ENCODE measurements at places on chromosomes 13 and 19.

GRCh38 chr13:59201841-59202240, 961.9 kb downstream of the DIAPH3 start:
- no peak for DNase-seq

DNA sequence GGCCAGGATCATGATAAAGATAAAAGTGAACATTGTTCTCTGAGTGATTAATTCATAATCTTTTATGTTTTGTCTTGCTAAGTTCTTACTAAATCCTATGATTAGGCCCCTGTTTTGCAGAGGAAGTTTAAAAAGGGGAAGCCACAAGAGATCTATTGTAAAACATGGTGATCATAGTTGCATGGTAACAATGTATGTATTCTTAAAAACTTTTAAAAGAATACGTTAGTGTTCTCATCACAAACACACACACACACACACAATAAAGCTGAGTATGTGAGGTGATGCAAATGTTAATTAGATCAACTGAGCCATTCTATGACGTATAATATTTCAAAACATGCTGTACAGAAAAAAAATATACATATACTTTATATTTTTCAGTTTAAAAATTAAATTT, 51.2 kb downstream of the MBD3L2B start:
- no peak for DNase-seq

DNA sequence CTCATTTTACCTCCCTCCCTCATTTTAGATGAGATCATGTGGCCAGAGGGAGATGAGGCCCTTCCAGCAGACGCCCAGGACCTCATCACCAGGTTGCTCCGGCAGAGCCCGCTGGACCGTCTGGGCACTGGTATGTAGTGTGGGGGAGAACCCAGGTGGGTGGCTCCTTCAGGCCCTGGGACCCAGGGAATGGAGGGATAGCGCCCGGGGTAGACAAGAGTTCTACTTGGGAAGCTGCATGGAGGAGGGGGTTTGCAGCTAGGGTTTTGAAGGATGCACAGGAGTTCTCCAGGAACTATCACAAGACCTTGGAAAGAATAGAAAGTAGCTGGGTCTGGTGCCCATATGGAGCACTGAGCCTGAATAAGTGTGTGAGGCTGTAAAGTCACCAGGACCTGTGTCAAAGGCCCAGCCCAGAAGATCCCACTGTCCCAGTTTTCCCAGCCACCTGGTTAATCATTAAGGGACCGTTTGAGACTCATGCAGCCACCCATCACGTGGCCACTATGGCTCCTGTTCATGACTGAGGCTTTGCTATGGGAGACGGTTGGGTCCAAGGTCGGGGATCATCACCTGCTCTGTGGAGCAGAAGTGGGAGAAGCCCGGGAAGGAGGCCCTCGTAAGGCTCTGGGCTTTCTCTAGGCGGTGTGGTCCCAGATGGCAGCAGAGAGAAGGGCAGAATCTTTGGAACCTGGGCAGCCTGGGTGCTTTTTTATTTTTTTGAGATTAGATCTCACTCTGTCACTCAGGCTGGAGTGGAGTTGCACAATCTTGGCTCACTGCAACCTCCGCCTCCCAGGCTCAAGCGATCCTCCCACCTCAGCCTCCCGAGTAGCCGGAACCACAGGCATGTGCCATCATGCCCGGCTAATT, 17.0 kb upstream of the PIK3R2 start:
- DNase-seq: peak; percentile 34

DNA sequence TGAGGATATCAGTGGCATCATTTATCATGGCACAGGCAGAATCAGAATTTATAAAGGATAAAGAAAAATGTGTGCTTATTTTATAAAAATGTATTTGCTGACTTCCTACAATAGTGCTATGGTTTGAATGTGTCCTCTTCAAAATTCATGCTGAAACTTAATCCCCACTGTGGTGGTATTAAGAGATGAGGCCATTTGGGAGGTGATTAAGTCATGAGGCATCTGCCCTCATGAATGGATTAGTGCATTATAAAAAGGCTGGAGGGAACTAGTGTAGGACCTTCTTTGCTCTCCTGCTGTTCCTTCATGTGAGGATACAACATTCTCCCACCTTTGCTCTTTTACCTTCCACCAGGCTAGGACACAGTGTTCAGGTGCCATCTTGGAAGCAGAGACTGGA, 212.8 kb downstream of the RFC3 start:
- no peak for DNase-seq

- DNase-seq: no peak
These were observed 20.4 kb upstream of the TNFSF14 start for GRCh38 chr19:6690160-6690885.

Data from Calu3 (cell line).